Germinal center (tissue), 1 donor: ENCODE measurements at places on chromosomes 12 and 14.

DNA sequence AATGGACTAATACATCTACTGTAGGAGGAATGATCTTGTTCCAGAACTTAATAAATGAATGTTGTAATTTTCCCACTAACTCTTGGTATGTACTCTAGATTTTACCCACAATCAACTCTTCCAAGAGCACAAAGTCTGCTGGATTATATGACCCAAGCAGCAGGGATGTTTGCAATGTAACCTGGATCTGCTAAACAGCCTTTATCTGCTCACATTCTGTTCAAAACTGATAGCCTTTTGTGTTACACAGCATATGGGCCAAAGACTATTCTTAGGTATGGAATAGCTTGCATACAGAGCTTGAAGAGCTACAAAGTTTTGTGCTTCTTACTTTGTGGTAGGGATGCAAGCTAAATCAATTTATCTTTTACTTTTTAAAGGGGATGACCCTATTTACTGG lies 213.7 kb upstream of the DCN start:
- DNase-seq: no peak

DNA sequence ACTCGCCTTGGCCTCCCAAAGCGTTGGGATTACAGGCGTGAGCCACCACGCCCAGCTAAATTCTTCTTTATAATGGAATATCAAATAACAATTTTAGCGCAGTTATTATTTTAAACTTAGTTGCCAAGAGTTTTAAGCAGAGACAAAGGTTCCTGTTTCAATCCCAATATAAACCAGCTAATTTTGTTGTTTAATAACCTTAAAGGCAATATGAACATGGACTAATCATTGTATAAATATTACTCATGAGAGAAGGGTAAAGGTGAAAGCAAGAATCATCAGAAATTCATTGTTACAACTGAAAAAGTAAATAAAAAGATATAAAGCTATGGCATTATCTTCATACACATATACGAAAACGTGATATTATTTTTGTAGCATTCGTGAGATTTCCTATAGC lies 8.2 kb downstream of the DTD2 start:
- no peak for DNase-seq

- DNase-seq: no peak
Observed at GRCh38 chr12:115763982-115764621, 513.4 kb downstream of the MED13L start.

DNA sequence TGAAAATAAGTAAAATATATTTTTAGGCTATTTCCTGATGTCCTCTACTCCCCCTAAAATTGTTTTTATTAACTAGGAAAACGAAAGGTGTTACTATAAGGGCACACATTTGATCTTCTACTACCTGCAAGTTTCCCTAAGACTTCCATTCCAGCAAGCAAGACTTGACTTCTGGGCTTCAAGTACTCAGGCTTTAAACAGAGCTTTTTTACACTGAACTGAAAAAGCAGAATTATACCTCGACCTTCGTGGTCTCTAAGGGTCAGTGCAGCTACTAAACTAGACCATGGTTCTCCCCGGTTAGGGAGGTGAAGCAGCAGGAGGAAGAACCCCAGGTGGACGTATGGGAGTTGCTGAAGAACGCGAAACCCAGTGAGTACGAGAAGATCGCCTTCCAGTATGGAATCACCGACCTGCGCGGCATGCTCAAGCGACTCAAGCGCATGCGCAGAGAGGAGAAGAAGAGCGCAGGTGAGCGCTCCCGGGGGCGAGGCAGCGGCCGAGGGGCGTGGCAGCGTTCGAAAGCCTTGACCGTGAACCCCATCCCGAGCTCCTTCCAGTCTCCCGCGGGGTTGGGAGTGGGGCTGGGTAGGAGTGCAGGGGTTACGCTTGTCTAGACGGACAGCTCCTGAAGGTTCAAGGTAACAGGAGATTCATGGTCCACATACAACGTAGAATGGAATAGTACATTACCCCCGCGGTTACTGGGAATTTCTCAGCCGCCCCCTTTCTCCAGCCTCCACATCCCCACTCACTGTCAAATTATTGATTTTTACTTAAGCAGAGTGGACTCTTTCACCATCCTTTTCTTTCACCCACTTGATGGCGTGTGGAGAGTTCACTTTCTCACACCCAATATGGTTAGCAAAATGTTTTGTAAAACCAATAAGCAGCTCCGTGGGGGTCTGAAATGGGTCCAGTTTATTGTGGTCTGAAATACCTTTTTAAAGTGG lies 47.6 kb downstream of the MYBPC1 start:
- no peak for DNase-seq

- DNase-seq: no peak
Observed at GRCh38 chr12:67572492-67572891, 76.1 kb upstream of the DYRK2 start.
